ENCODE measurements at places on chromosomes 4 and X. TPM values are rescaled to one million over a fixed set of nuclear protein-coding genes. Genes with fewer than 3 reads are reported as not detected.

LIMCH1 gene
- total RNA-seq: 8.4 TPM

GPC3 gene
- 266 TPM for total RNA-seq

SLC7A11 gene
- total RNA-seq: 32.9 TPM

BEND2 gene
- total RNA-seq: not detected

- no peak overlapping the region for H3K27ac ChIP-seq
- DNase-seq: no peak
- H3K4me1 ChIP-seq: no peaks in the 10 kb centered on the region
- H3K4me3 ChIP-seq: no peak overlapping the region
- no peaks in the 10 kb centered on the region for H3K27me3 ChIP-seq
- no peaks in the 10 kb centered on the region for H3K36me3 ChIP-seq
Measured at GRCh38 chr4:183053681-183054080, 45.4 kb upstream of the WWC2 start.

DNA sequence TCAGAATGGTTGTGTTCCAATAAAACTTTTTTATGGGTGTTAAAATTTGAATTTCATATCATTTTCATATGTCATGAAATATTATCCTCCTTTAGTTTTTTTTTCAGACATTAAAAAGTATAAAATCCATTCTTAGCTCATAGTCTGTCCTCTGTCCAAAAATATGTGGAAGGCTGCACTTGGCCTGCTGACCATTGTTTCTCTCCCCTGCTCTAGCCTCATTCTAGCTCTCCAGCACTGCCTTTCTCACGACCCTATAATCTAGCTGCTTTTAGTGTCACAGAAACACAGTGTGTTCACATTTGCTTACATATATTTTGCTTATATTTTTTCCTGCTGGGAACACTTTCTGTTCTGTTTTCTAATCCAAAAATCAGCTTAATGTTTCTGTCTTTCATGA, 165.0 kb upstream of the ANK2 start:
- no peak overlapping the region for H3K27ac ChIP-seq
- H3K27me3 ChIP-seq: no peaks in the 10 kb centered on the region
- peaks cover 3% of the 10 kb centered on the region for H3K4me1 ChIP-seq
- H3K4me3 ChIP-seq: no peak overlapping the region
- H3K36me3 ChIP-seq: no peaks in the 10 kb centered on the region

DNA sequence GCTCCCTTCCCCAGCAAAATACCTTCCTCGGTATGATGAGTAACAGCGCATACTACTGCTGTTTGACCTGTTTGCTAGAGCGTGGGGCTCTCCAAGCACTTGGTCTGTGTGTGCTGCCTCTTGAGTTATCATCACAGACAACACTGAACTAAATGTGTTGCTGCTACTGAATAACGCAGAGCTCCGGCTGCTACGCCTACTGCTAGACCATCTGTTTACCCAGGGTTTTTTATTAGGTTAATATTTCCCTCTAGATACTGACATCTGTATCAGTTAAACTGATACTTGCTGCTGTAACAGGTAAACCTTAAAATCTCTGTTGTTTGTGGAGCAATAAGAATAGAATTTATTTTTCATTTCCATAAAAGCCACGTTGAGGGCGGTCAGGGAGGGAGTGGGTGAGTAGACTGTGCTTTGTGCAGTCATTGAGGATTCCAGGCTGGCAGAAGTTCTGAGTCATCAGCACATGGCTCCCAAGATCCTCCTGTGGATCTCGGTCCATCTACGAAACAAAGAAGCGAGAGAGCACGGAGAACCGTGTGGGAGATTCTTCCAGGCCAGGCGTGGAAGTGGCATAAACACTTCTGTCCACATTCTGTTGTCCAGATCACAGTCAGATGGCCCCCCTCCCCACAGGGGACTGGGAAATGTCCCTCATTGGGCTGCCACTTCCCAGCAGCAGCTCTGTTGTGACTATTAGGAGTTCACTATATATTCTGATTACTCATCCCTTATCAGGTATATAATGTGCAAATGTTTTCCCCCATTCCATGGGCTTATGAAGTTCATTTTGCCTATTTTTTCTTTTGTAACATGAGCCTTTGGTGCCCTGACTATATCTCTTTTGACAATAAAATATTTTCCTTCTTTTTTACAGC, 14.1 kb downstream of the GRK4 start:
- peaks cover 15% of the 10 kb centered on the region for H3K4me1 ChIP-seq
- no peak overlapping the region for H3K4me3 ChIP-seq
- no peaks in the 10 kb centered on the region for H3K27me3 ChIP-seq
- H3K27ac ChIP-seq: peak overlapping the region; percentile 57
- H3K36me3 ChIP-seq: no peaks in the 10 kb centered on the region
- DNase-seq: no peak

GRCh38 chr4:10164877-10165283, 48.3 kb upstream of the WDR1 start:
- H3K36me3 ChIP-seq: no peaks in the 10 kb centered on the region
- H3K4me1 ChIP-seq: peaks cover 18% of the 10 kb centered on the region
- H3K4me3 ChIP-seq: no peak overlapping the region
- no peaks in the 10 kb centered on the region for H3K27me3 ChIP-seq
- no peak for DNase-seq
- H3K27ac ChIP-seq: no peak overlapping the region

DNA sequence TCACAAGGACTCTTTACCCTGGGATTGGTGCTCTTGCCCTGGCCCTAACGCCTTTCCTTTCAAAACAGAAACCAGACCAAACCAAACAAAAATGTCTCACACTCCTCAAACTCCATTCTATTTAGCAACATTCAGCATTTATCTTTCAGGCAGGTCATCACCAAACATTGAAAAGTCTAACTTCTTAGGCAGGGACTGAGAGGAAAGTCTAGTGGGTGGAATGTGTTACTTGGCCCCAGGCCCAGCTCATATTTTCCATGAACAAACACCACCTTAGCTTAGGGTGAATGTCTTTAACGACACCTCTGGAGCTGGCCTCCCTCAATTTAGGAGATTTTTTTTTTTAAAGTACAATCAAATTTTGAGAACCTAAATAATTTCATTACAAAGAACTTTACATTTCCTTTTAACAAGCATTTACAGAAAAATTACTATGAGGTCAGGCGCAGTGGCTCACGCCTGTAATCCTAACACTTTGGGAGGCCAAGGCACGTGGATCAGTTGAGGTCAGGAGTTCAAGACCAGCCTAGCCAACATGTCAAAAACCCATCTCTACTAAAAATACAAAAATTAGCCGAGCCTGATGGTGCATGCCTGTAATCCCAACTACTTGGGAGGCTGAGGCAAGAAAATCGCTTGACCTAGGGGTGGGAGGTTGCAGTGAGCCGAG, 10.2 kb upstream of the N4BP2 start:
- H3K27me3 ChIP-seq: no peaks in the 10 kb centered on the region
- H3K27ac ChIP-seq: peak overlapping the region; percentile 88
- DNase-seq: peak; percentile 62
- peaks cover 10% of the 10 kb centered on the region for H3K4me1 ChIP-seq
- H3K4me3 ChIP-seq: no peak overlapping the region
- H3K36me3 ChIP-seq: no peaks in the 10 kb centered on the region

DNA sequence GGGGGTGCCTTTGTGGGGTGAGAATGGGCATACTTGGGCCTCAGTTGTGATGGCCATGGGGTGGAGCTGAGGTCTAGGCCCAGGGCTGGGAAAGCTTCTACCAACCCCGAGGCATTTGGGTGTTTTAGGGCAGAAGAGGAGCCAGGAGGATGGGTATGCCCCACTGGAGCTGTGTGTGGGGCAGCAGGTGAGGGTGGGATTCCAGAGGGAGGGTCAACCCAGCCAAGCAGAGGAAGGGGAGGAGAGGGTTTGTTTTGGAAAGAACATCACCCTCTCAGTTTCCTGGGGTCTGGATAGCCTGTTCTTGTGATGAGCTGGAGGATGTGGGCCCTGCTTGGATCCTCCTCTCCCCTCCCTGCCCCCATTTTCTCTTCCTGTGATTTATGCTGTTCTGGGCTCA, 620 bp downstream of the IL9R start:
- H3K4me1 ChIP-seq: no peaks in the 10 kb centered on the region
- H3K36me3 ChIP-seq: no peaks in the 10 kb centered on the region
- DNase-seq: no peak
- H3K27me3 ChIP-seq: no peaks in the 10 kb centered on the region

- H3K27ac ChIP-seq: no peak overlapping the region
- DNase-seq: no peak
- no peaks in the 10 kb centered on the region for H3K36me3 ChIP-seq
- no peaks in the 10 kb centered on the region for H3K27me3 ChIP-seq
- no peaks in the 10 kb centered on the region for H3K4me1 ChIP-seq
Measured at GRCh38 chr4:16290681-16291420, 64.6 kb upstream of the TAPT1 start.

DNA sequence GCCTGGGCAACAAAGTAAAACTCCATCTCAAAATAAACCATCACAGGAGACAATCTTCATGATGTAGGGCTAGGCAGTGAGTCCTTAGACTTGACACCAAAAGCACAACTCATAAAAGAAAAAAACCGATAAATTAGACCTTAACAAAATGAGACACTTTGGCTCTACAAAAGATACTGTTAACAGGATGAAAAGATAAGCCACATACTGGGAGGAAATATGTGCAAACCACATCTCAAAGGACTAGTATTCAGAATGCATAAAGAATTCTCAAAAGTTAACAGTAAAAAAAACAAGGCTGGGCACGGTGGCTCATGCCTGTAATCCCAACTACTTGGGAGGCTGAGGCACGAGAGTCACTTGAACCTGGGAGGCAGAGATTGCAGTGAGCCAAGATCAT, 13.2 kb downstream of the EFHC2 start:
- no peak overlapping the region for H3K4me3 ChIP-seq
- no peak overlapping the region for H3K27ac ChIP-seq
- H3K36me3 ChIP-seq: no peaks in the 10 kb centered on the region
- no peaks in the 10 kb centered on the region for H3K4me1 ChIP-seq
- no peaks in the 10 kb centered on the region for H3K27me3 ChIP-seq
- no peak for DNase-seq

DNA sequence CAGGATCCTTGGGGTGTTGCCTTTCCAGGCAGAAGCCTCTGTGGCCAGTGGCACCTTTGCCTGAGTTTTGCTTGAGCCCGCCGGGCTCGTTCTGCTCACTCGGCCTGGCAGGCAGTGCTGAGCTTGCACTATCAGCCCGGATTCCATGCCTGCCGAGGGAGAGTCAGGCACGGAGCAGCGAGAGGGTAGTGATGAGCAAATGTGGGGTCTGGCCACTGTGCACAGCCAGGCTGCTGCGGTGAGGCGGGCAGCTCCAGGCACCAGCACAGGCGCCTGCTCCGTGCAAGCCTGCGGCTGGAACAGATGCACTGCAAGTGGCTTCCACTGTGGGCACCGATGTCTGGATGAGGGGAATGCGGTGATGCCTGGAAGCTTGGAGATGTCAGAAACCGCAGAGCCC, 619.2 kb downstream of the RAPGEF2 start:
- DNase-seq: no peak
- no peaks in the 10 kb centered on the region for H3K36me3 ChIP-seq
- no peaks in the 10 kb centered on the region for H3K27me3 ChIP-seq

DNA sequence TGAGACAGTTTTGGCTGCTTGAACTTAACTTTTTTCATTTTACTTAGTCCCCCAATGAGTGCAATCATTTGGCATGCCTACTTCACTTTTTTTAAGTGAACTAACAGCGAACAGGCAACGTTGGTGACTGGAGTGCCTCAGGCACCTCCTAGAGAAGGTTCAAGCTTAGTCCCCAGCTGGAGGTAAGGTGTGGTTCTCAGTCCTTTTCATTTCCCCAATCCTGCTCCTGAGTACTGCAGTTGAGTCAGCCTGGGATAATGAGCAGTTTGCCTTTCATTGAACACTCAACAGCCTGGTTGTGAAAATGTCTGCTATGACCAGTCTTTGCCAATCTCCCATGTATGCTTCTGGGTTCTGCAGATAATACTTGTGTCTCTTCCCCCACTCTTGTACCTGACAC, 109.5 kb downstream of the CDKL5 start:
- H3K4me1 ChIP-seq: no peaks in the 10 kb centered on the region
- no peaks in the 10 kb centered on the region for H3K36me3 ChIP-seq
- no peaks in the 10 kb centered on the region for H3K27me3 ChIP-seq
- H3K27ac ChIP-seq: no peak overlapping the region
